AG08395 (cell line): ENCODE measurements at places on chromosomes 2 and 18.

DNA sequence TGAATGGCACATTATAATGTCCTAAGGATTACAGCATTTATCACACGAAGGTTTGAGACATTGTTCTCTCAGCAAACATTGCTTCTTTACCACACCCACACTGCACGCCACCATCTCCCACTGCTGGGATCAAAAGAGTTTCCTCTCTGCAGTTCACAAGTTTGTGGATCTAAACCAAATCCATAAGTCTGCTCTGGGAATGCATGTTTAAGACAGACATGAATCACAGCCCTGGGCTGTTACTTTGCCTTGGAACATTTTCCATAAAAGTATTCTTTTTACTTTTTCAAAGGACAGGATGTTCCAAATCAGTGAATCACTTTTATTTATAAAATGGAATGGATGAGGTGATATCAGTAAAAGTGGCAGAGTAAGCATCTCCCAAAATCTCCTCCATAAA, 36.1 kb downstream of the STPG4 start:
- DNase-seq, result peak; percentile 70

DNA sequence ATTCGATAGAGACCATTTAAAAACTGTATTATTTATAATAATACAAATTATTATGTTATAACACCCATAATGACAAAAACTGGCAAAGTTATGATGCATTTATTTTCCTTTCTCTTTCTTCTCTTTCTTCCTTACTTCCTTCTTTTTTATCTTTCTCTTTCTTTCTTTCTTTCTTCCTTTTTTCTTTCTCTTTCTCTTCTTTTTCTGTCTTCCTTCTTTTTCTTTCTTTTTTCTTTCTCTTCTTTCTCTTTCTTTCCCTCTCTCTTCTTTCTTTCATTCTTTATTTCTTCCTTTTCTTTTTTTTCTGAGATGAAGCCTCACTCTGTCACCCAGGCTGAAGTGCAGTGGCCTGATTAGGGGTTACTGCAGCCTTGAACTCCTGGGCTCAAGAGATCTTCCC, 27.5 kb upstream of the ZNF516 start:
- DNase-seq, result no peak

- no peak for DNase-seq
These were observed 35.7 kb upstream of the POLE4 start for GRCh38 chr2:74922592-74923227.

GRCh38 chr2:20617081-20617575, 33.8 kb downstream of the HS1BP3 start:
- DNase-seq, result no peak

DNA sequence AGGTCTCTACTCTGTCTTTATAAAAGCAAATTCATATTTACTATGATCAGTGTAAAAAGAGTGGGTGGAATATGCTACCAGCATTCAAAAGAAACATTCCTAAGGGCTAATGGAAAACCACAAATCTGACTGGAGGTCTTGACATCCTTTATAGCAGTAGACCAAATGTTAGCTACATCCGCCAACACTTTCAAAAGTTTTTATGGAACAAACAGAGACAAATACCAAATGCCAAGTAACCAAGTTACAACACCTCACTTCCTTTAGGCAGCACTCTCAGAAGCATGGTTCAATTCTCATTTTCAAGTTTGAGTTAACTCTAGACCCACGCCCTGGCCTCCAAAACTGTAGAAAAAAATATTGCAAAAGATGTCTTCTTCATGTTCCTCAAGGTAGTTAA, 78.3 kb upstream of the SETBP1 start:
- no peak for DNase-seq

GRCh38 chr2:73930386-73930785, 3.7 kb downstream of the DGUOK start:
- no peak for DNase-seq

DNA sequence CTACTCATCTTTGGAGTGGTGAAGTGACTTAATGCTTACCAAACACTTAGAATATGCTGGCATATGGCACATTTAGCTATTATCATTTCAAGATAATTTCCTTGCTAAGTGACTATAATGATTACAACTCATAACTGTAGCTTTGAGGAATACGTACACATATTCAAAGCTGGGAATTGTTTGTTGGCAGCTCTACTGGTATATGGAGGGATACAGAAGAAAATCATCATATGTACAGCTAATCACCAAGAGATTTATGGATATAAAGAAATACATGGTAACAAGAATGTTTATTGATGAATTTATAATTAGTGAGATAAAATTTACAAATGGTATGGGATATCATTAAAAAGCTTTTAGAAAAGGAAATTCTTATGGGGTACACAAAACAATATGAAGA, 207.2 kb downstream of the GALNT13 start:
- no peak for DNase-seq

DNA sequence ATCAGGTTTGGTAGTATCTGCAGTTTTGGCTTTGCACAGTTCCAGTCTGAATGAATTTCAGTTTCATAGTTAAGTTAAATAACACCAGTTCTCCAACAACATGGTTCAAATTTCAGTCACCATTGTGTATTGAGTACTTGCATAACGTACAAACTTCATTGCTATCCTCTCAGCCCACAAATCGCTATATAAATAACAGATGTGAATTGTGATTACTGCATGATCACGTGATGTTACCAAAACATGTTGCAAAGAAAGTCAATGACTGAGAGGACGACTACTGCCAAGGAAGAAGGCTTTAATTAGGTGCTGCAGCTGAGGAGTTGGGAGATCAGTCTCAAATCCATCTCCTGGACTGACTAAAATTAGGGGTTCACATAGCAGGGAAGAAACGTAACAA, 48.2 kb downstream of the COL4A4 start:
- peak; percentile 32 for DNase-seq

DNA sequence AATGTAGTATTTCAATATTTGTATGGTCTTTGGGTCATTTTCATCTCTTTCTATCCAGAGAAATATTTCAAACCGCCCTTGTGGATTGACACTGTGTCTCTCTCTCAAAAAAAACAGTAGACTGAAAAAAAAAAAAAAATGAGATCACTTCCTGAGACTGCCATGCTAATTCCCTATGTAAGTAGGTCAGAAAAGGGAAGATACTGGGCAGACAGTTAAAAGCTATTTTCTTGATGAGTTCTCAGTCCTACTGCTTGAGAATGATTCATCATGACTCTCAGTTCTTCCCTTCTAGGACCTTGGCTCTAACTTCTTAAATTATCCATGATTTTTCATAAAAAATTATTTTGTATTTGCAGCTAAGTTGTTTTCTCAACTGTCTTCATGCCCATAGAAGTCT, 672.3 kb upstream of the REG3G start:
- no peak for DNase-seq

- DNase-seq, result no peak
These were observed 1315.1 kb upstream of the DDX18 start for GRCh38 chr2:116499389-116499788.

- no peak for DNase-seq
These were observed 422.8 kb downstream of the SETBP1 start for GRCh38 chr18:45103319-45104048.

DNA sequence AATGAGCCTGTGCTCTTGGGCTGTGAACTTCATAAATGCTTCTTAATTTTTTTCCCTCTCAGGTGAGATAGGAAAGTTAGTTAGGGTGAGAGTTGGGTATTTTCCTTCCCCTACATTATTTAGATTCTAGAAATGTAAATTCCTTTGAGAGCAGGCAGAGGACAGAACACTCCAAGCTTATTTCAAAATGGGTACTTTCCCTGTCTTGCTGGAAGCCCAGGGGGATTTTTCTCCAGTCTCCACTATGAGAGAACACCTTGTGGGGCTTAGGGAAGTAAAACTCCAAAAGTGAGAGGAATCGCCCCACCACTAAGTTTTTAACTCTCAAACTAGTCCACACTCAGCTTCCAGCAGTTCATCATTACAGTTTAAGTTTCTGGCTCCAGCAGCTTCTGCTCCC, 253.2 kb upstream of the CTAGE1 start:
- DNase-seq, result no peak
